CD4-positive, alpha-beta memory T cell (primary cell): ENCODE measurements at places on chromosomes 4 and X. TPM values are rescaled to one million over a fixed set of nuclear protein-coding genes. Genes with fewer than 3 reads are reported as not detected.

Gene SPANXN3
- not detected for polyA plus RNA-seq

Gene SPANXN4
- polyA plus RNA-seq: not detected

Gene CENPVL2
- not detected for polyA plus RNA-seq

Gene TMEM150C
- not detected for polyA plus RNA-seq

Gene SPANXA2
- not detected for polyA plus RNA-seq

Gene SMIM10
- polyA plus RNA-seq: not detected

Gene SERTM2
- polyA plus RNA-seq: not detected

Gene DCUN1D4
- 22.3 TPM for polyA plus RNA-seq

Gene IGSF1
- not detected for polyA plus RNA-seq

Gene PPP2R3B
- 8.4 TPM for polyA plus RNA-seq

Gene HMGB3
- polyA plus RNA-seq: 1.3 TPM

Gene SPINK2
- 5.9 TPM for polyA plus RNA-seq

Gene EVC2
- polyA plus RNA-seq: 0.31 TPM

Gene RBM46
- polyA plus RNA-seq: not detected

Gene PPP4R3C
- polyA plus RNA-seq: not detected

Gene NIPAL1
- 0.65 TPM for polyA plus RNA-seq

Gene PCDH19
- not detected for polyA plus RNA-seq

Gene NSG1
- 48.8 TPM for polyA plus RNA-seq

Gene TMEM131L
- polyA plus RNA-seq: 20.8 TPM

Gene GAGE12F
- not detected for polyA plus RNA-seq

Gene ZNF275
- polyA plus RNA-seq: 2.0 TPM

Gene RBMX2
- polyA plus RNA-seq: 29.2 TPM

Gene MGARP
- polyA plus RNA-seq: 0.52 TPM

Gene PNMA5
- polyA plus RNA-seq: 0.05 TPM

Gene FGF5
- polyA plus RNA-seq: not detected

Gene ZNF732
- polyA plus RNA-seq: not detected

Gene EREG
- not detected for polyA plus RNA-seq

Gene AMTN
- not detected for polyA plus RNA-seq
